Naive thymus-derived CD8-positive, alpha-beta T cell (primary cell): ENCODE measurements at places on chromosomes 12 and 14.

GRCh38 chr14:90820958-90821357 is 4.7 kb upstream of the TTC7B start:
- peak; percentile 23 for DNase-seq

GRCh38 chr14:59406454-59407245 is 58.5 kb downstream of the GPR135 start:
- DNase-seq = no peak

GRCh38 chr12:45721954-45722353 is 7.6 kb upstream of the ARID2 start:
- DNase-seq = no peak

GRCh38 chr14:30417121-30417520 is 141.8 kb upstream of the G2E3 start:
- DNase-seq = no peak

DNA sequence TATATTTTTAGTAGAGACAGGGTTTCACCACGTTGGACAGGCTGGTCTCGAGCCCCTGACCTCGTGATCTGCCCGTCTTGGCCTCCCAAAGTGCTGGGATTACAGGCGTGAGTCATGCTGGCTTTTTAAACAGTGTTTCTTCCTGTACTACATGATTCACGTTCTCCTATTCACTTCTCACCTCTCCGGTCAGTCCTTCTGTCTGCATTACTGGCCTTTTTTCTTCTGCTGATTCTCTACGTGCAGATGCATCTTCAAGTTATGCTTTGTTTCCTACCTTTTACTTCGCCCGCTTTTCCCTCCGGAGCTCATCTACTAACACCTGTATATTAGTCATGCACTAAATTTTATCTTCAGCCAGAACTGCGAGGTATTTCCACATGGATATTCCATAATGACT is 296.2 kb upstream of the FLRT2 start:
- no peak for DNase-seq

DNA sequence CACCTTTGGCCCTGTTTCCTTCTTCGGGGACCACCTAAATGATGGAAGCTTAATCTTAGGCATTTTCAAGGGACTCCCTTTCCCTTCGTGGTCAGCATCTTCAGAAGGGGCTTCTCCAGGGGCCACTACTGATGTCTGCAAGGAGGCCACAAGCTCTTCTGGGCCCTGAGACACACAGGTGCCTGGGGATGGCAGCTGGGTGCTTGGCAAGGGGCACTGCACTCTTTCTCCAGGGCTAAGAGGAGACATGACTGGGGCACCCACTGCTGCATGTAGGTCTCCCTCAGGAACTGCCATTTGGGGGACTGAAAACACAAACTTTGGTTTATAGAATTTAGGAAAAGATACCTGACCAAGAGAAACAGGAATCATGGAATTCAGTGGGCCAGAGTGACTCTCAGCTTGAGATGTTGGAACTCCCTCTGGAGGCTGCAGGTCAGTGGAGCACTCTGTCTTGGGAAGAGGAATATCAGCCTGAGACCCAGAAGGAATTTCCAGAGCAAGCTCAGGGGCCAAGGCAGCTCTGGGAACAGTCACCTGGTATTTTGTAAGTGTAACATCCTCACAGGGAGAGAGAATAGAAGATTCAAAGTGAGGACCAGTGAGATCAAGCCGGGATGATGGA is 16.0 kb downstream of the PLD4 start:
- DNase-seq = no peak

- no peak for DNase-seq
Measured at GRCh38 chr14:55353686-55354467, 57.8 kb downstream of the ATG14 start.

- peak; percentile 67 for DNase-seq
Measured at GRCh38 chr12:106760184-106760531, 14.3 kb upstream of the RIC8B start.

GRCh38 chr12:57888409-57889157 is 42.1 kb upstream of the CTDSP2 start:
- DNase-seq = no peak

GRCh38 chr12:64757771-64758170 is 1.4 kb downstream of the GNS start:
- DNase-seq = no peak

GRCh38 chr12:88816201-88816600 is 235.9 kb upstream of the KITLG start:
- no peak for DNase-seq

GRCh38 chr12:123346946-123347345 is 17.7 kb downstream of the SBNO1 start:
- no peak for DNase-seq

DNA sequence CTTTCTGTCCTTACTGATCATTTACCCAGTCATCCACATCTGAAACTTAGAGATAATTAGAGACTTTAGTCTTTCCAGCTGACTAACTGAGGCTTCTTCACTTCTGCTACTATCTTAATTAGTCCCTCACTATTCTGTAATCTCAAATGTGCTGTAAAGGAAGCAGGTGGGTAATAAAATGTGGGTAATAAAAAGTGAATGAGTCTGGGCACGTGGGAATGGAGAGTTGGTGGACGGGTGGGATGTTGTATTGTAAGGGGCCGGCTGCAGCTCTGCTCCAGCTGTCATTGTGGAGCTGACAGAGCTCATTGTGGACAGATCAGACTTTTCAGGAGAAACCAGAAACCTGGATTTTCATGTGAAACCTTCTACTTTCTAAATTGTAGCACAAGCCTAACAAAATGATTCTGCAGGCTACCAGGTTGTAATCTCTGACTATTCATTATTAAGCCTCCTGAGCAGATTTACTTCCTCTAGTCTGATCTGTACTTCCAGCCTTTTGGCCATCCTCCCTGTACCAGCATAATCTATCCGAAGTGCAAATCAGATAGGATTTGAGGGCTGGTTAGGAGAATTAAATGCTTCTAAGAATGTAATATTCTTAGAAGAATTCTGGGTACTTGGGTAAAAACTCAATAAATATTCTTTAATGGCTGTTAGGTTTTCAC is 42.0 kb upstream of the BMAL2 start:
- DNase-seq = no peak

- no peak for DNase-seq
Measured at GRCh38 chr14:31926652-31927347, 150.3 kb upstream of the ARHGAP5 start.

DNA sequence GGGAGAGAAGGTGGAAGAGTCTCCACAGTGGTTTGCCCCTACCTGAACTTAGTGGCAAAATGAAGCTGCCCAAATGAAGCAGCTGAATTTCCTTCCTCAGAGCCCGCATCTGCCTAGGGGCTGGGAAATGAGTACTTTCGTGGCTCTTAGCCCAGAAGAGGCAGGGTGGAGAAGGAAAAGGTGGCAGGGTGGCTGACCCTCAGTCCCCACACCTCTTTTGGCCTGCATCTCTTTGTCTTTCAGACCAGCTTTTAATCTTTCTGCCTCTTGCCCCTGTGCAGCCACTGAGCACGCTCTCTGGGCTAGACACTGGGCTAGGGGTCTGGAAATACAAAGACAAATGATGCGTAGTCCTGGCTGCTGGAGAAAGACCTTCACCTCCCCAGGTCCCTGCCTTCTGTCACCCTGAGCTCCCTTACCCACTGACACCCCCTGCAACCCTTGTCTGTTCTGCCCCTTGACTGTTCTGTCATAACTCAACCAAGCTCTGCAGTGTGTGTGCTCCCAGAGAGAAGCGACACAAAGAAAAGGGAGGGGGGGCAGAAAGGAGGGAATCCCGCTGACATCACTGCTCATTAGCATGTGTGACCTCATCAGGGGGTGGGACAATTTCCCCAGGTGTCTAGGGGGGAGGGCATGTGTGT is 371 bp upstream of the REM2 start:
- DNase-seq = no peak

DNA sequence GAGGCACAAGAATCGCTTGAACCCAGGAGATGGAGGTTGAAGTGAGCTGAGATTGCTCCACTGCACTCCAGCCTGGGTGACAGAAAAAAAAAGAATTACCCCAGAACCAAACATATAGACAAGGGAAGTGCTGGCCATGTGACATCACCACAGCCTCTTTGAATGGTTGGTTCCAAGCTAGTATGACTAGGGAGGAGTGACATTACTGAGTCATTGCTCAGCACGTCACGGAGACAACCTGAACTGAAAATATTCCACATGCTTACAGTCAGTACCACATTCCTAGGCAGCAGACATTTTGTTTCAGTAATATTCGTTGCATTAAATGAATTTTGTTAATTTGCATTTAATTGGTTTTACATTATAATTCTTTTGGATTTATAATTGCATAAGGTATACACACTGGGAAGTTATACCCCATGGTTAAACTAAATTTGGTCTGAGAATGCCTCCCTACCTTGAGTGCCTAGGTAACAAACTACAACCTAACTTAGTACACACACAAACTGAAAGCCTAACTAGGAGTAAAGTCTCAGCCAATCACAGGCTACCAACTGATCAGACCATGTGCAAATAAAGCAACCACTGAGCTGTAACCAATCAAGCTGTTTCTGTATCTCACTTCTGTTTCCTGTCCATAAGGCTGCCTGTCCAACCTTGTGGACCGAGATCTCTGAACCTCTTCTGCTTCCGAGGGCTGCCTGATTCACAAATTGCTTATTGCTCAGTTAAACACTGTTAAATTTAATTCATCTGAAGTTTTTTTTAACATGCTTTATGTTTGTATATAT is 164.4 kb downstream of the CAND1 start:
- no peak for DNase-seq

GRCh38 chr12:57606821-57607220 is 2.2 kb downstream of the DTX3 start:
- no peak for DNase-seq

- no peak for DNase-seq
Measured at GRCh38 chr14:22524784-22525161, 64.3 kb downstream of the DAD1 start.

DNA sequence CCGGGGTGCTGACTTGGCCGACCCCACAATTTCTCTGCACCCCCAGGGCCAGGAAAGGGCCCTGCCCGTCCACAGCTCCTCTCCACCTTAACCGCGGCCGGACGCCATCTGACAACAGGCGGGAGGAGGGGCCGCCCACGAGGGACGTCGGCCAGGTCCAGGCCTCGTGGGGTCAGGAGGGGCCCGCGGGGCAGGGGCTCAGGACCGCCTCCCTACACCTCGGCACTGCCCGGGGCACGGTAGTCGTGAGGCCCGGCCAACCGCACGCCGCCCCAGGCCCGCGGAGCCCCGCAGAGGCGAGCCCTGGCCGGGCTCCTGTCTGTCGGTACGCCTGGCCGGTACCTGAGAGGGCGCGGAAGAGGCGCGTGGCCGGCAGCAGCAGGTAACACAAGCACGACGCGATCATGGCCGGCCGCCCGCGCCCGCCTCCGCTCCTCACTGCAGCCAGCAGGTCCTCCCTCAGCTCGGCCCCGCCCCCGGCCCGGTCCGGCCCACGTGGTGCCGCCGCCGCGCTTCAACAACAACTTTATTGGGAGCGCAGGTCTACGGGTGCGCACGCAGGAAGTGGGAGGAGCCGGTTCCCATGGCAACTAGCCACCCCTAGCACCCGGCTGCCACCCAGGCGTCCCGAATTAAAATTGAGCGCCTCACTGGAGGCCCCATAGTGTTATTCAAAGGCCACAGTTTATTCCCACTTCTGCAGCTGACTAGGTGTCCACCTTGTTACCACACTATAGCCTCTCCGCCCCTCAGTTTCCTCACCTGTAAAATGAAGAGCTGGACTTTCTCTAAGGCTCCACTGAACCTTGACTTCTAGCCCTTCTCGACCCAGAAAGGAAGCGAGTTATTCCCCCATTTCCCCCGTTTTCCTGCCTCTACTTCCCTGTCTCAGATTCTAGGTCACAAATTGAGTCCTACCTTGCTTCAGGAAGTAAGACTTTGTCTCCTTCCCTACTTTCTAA is at the start of gene ANGEL1:
Gene ANGEL1 (minus strand): TSS at position 461 of the 962 bp plus-strand sequence. CDS start 55 bp downstream, at position 406.
- DNase-seq = peak; percentile 93

DNA sequence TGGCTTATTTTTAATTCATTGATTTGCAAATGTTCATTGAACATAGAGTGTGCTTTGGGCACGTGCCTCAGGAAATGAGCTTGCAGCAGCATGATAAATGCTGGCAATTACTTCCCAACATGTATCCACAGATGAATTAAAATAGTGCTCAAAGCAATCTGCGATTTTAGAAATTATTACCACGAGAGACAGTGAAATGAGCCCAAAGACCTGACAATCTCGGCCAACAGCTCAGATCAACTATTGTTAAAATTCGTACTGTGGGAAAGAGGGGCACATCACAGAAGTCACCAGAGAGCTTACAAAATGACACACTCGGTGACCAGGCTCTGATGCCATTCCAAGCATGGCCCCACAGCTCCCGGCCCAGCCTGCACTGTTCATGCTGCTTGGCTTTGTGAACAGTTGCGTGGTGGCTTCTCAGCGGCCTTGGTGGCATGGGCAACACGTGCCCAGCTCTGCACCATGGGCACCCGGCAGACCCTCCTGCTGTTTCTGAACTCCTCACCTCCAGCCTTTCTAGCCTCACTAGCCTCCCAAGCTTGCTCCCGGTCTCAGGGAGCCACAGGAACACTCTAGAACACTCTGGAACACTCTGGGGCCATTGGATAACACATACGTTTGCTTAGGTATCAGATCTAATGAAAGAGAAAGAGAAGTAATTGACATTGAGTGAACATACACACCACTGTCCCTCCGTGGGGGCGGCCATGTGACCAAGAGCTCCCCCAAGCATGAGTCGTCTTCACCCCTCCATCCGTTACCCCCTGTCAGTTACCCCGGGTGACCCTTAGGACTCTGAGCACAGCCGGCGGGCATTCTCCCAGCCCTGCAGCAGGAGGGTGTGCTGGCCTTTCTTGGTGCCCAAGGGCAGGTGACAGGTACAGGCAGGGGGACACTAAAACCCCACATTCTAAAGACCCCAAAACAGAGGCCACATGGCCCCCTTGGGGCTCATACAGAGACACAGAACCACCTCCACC is 28.0 kb downstream of the RIMBP2 start:
- DNase-seq = no peak

DNA sequence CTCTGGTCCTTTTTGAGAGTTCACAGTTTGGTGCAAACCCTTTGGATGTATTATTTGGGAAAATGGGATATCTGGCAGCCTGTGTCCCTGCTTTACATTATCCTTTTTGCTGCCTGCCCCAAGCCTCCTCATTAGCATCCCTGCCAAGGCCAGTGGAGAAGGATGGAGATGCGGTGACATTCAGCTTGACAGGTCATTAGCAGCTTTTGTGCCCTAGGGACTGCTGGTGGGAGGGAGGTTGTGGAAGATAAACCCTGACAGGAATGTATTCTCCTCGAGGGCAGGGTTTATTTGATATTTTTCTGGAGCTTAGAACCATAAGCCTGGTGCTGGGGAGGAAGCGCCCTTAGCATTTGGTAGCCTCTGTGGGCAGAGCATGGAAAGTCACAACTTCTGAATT is 49.3 kb downstream of the PTPN11 start:
- DNase-seq = no peak
